ENCODE measurements at places on chromosomes 12 and 14.
A peak's percentile ranks its signal among the peaks of the same experiment; 100 is the strongest.

DNA sequence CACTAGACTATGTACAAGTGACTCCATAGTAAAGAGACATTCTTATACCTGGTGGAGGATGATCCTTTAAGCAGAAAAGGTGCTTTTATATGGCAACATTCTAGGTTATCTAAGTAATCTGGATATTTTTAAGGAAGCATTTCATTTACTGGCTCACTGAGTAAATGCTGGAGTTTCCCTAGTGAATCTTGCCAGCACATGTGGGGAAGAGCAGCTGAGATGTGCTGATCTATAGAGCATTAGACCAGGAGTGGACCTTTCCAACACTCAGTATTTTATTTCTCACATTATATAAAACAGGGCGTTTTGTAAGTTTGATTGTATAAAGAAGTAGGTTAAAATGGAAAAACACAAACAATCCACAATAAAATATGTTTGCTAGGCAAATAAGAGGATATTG lies 478.5 kb downstream of the ATP23 start:
- DNase-seq, result no peak

GRCh38 chr14:76710056-76711010 lies 50.9 kb upstream of the VASH1 start:
- DNase-seq, result no peak

GRCh38 chr12:74903522-74903921 lies 306.1 kb downstream of the KCNC2 start:
- no peak for DNase-seq

GRCh38 chr12:123659996-123660727 lies 10.8 kb upstream of the TCTN2 start:
- no peak for DNase-seq

DNA sequence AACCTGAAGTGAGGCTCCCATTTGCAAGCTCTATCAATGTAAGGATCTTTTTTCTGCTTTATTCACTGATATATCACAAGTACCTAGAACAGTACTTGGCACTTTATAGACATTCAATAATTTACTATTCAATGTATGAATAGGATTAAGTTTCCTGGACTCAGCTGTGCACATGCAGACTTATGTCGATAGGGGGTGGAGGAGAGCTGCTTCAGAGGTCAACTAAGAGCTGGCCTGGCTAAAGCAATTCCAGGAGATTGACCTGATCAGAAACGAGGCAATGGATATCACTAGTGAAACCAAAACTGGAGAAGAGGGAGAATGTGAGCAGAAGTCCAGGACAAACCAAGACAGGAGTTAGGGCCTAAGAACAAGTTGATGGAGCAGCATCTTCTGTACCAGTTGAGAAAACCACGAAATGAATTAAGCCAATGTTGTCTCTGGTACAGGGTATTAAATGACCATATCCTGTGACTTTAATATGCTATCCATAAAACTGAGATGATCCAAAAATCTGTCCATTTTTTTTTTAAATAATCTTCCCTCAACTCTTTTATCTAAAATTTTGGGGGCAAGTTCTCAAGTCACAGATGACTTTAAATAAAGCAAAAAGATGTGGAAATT lies 169.2 kb downstream of the PIK3C2G start:
- peak; percentile 8 for DNase-seq

DNA sequence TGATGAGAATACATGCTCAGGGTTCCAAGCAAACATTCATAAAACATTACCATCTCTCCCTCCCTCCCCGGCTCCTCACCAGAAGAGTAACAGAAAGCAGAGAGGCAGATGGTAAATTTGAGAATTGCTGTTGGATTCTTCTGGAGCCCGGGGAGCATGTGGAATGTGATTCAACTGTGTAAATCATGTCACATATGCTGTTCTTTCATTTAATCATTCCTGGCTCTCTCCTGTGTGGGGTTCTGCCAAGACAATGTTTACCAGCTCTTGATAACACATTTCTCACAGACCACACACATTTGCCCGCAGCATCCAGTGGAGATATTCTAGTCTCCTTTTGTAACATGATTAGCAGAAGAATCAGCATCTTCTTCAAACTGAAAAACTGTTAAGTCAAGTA lies 23.4 kb upstream of the NR2C1 start:
- no peak for DNase-seq

DNA sequence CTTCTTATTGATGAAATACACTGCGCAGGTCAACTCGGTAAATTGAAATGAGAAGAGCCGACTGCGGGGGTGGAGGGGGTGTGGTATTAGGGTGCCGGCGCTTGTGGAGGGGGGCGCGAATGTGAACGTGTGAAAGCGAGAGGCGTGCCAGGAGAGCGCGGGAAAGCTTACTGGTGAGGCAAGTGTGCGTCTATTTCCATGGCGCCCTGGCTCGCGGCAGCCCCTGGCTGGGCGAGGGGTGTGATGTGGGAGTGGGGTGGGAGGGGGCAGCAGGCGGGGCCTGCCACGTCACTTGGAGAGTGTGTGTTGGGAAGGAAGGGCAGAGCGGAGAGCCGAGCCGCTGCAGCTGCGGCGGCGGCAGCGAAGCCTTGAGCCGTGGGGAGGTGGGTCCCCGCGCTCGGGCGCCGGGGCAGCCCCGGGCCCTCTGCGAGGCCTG lies 88.8 kb downstream of the GALNT8 start:
- DNase-seq, result no peak

DNA sequence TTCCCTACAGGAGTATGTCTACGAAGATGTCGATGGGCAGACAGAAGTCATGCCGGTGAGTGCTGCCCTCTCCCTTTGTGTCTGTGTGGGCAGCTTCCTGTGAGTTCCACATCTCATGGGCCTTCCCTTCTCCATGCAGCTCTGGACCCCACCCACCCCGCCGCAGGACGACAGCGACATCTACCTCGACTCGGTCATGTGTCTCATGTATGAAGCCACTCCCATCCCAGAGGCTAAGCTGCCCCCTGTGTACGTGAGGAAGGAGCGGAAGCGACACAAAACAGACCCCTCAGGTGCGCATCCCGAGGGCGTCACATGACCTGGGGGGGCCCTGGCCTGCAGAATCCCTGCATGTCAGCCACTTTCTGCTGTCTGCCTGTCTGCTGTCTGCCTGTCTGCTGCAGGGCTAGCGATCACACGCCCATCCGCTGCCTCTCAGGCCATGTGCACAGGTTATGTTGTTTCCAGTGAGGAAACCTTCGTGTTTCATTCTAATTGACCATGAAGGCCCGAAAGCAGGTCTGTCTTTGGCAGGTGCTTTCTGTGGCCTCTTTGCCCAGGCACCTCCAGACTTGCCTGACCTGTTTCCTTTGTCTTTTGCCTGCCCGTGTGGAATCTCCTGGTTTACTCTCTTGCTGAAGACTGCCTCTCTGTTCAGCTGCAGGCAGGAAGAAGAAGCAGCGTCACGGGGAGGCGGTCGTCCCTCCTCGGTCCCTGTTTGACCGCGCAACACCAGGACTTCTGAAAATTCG lies 95.1 kb downstream of the EP400 start:
- no peak for DNase-seq

- no peak for DNase-seq
Observed at GRCh38 chr12:51592034-51592705, 1.1 kb downstream of the SCN8A start.

DNA sequence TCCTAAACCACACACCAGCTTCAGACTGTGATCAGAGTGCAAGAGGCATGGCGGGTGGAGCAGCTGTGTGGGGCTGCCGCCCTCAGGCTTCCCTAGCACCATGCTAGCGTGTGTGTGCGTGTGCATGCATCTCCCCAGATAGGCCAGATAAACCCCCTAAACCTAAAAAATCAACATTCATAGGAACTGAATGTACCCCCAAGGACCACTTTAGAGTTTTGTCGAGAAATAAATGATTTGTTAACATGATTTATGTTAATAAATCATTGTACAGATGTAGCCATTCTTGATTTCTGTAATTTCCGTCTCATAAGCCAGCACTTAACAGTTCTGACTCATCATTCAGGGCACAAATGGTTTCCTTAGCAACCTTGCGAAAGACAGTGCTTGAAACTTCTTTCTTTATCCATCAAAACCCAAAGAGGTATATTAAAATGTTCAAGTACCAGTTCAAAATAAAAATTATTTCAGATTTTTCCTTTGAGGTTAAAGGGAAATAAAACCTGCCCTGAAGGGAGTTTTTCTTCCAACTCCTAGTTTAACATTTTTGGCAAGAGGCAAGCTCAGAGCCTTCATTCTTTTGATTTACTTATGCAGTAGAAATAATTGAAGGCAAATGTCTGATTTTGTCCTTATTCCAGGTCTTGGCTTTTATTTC lies 206.2 kb upstream of the RGS6 start:
- DNase-seq, result no peak

GRCh38 chr14:83535444-83535843 lies 1994.5 kb upstream of the FLRT2 start:
- DNase-seq, result no peak

Data from GM12891 (cell line).